T-helper 2 cell treated with Interferon-gamma antibody and Interleukin-4, amounts not matched to agents 5 μg/mL and 100 μg/mL, for 36 hours (primary cell): ENCODE measurements at places on chromosomes 11 and 22.

GRCh38 chr11:45485070-45485707 lies 180.2 kb downstream of the CHST1 start:
- no peak for DNase-seq

- DNase-seq = no peak
Measured at GRCh38 chr11:113670149-113670830, 35.8 kb downstream of the TMPRSS5 start.

DNA sequence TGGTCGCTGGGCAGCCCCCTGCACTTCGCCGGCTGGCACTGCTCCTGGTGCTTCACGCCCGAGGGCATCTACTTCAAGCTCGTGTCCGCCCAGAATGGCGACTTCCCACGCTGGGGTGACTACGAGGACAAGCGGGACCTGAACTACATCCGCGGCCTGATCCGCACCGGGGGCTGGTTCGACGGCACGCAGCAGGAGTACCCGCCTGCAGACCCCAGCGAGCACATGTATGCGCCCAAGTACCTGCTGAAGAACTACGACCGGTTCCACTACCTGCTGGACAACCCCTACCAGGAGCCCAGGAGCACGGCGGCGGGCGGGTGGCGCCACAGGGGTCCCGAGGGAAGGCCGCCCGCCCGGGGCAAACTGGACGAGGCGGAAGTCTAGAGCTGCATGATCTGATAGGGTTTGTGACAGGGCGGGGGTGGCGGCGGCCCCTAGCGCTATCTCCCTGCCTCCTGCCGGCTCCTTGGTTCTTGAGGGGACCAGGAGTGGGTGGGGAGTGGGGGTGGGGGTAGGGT lies 13.5 kb upstream of the MIEF1 start:
- no peak for DNase-seq

DNA sequence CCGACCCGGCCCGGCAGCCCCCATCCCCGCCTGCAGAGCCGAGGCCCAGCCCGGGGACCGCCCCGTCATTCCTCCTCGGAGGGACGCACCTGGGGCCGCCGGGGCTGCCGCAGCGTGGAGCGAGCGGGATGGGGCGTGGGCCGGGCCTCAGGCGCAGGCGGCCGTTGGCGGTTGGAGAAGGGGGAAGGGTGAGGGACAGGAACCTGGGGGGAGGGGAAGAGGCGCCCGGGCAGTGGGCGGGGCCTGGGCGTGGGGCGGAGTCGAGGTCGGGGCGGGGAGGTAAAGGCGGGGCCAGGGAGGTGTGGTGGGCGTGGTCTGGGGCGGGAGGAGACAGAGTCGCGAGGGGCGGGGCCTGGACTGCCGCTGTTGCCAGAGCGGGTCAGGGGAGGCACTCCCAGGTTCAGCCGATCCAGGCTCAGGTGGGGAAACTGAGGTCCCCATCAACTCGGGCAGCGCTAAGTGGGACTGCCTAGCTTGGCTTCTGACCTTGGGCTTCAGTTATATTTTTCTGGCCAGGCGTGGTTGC lies at the start of gene TESMIN:
TESMIN (minus strand) TSS at position 190 of the 526 bp plus-strand sequence. CDS start 860 bp downstream, outside the sequence.
- DNase-seq = peak; percentile 82

DNA sequence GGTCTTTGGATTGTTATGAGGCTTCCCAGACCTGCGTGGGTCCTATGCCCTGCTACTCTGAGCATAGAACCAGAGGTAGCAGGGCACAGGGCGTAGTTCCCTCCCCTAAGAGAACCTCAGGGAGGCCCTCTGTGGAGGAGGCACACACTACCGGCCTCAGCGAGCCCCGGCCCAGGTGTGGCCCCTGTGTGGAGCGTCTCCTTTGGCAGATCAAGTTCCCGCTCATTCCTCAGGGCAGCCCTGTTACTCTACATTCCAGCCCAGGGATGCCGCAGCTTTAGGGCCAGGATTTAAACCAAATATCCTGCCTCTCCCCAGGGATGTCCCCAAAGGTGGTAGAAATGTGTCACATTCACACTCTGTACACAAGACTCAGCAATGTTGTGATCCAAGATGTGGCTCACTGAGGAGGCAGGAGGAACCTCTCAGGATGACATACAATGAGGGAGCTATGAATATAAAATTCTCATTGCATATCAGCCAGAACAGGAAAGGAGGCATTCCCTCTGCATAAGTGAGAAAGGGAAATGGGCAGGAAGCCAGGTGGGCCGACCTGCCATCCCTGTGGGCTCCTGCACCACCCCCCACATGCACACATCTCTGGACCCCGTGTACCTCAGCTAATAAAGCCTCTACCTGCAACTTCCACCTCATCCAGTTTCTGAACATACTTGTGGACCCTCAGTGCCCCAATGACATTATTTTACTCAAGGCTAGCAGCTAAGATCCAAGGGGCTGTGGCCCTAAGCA lies 131.9 kb upstream of the TEAD1 start:
- DNase-seq = no peak

DNA sequence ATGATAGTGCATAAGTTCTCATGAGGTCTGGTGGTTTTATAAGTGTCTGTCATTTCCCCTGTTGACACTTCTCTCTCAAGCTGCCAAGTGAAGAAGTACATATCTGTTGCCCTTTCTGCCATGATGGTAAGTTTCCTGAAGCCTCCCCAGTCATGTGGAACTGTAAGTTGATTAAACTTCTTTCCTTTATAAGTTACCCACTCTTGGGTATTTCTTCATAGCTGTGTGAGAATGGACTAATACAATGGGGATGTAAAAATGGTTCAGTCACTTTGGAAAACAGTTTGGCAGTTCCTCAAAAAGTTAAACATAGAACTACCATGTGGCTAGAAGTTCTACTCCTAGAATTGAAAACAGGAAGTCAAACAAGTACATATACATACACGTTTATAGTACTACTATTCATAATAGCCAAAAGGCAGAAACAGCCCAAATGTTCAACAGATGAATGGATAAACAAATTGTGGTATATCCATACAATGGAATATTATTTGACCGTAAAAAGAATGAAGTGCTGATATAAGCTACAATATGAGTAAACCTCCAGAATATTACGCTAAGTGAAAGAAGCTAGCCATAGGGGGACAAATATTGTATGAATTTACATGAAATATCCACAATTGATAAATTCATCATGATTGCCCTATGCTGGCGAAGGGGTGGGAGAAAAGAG lies 16.0 kb upstream of the DKK3 start:
- DNase-seq = no peak

GRCh38 chr11:128573638-128574037 lies 13.7 kb downstream of the ETS1 start:
- DNase-seq = no peak

- no peak for DNase-seq
Measured at GRCh38 chr11:73188301-73188700, 29.8 kb upstream of the P2RY2 start.

GRCh38 chr22:19058713-19059451 lies 63.3 kb downstream of the DGCR2 start:
- no peak for DNase-seq

DNA sequence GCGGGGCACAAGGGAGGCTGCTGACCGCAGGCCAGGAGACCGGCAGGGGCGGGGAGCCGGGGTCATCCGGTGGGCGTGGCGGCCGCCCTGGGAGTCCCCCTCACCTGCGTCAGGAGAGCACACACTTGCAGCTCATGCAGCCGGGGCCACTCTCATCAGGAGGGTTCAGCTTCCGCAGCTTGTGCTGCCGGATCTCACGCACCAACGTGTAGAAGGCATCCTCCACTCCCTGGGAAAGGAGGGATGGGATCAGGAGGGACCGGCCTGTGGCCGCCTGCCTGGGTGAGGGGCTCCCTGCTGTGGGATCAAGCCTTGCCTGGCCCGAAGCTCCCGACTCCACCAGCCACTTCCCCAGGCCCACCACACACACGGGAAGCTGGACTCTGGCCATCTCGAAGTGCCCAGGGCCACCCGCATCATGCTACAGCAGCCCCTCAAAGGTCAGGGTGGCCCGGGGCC lies 2.8 kb downstream of the HRAS start:
- DNase-seq = no peak

DNA sequence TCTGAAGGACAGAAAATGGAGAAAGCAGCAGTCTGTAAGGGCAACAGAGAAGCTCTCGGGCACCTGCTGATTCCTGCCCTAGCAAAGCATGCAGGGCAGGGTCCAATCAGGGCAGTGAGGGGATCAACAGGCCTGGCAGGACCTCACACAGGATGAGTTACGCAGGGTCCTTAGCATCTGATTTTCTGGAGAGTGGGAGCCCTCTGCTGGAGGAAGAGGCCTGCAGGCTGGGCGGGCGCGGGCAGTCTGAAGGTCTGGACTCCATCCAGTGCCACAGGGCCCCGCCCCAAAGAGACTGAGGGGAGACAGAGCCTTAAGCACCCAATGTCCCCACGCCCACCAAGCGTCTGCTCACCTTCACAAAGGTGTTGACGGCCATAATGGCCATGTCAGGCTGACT lies 28.9 kb downstream of the AP1B1 start:
- DNase-seq = no peak

- no peak for DNase-seq
Measured at GRCh38 chr22:20058989-20059770, 20.9 kb upstream of the DGCR8 start.
